ENCODE measurements at places on chromosomes 3 and 15. TPM values are rescaled to one million over a fixed set of nuclear protein-coding genes. Genes with fewer than 3 reads are reported as not detected.

DNA sequence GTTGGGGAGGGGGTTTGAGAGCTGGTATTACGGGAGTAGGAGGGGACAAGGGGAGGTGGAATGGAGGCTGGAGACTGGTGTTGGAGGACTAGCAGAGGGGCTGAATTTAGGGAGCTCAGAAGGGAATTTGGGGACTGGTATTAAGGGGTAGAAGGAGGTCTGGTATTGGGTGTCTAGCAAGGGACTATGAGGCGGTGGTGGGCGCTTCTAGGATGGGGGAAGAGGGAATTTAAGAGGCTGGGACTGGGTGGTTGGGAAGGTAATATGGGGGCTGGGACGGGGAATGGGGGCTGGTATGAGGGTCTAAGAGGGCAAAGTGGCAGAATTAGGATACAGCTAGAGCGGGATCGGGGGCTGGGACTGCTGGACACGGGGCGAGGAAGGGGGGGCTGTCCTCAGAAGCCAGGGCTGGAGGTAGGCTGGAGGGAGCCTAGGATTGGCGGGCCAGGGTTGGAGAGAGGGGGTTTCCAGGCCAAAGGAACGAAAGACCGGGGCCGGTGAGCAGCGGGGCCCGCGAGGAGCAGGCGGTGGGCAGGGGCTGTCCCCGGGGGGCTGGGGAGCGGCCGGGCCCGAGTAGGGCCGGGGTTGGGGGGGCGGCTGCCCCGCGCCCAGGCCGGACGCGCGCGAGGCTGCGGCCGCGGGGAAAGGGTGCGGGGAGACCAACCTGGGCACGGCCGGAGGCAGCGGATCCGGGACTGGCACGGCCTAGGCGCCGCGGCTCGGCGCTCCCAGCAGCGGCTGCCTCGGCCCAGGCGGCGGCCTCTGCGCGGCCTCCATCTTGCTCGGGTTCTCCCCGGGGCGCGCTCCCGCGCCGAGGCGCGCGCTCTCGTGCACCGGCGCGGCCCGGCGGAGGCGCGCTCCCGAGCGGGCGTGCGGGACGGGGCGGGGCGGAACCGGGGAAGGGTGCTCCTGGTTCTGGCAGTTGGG lies at the start of gene LHFPL4:
Gene LHFPL4 (minus strand): TSS at position 802 of the 927 bp plus-strand sequence. CDS start 1,143 bp downstream, outside the sequence.
- DNase-seq: no peak

DNA sequence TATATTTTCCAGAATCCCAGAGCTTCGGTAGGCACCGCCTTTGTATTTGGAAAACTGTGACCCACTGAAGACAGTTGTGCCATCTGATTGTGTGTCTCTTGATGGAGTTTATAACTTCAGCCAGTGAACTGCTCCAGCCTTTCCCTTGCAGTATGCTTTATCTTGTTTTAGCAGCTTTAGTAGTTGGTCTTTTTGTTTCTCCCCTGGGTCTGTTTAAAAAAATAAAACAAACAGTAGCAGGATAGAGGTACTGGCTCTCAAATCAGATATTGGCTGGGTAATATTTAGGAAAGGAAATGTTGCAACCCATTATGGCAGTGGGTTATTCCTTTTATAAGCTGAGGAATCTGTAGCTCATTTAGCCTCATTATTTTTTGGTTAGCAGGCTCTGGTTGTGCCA lies 151.5 kb upstream of the BFSP2 start:
- DNase-seq: no peak

DNA sequence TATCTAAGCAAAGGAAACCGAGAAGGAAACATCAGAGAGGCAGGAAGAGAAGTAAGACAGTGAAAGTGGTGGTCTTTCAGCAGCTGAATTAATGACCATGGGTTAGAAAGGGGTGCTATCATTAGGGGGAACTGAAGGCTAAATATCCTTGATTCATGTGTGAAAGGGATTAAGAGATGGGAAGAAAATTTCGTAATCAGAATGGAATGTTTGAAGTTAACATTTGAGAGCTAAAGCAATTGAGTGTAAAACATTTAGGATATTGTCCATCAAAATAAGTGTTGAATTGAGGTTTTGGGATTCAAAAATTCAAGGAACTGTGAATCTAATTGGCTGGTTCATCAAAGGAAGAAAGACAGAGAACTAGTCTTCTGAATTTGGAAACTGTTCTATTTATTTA lies 4.1 kb upstream of the ECT2 start:
- DNase-seq: no peak

DNA sequence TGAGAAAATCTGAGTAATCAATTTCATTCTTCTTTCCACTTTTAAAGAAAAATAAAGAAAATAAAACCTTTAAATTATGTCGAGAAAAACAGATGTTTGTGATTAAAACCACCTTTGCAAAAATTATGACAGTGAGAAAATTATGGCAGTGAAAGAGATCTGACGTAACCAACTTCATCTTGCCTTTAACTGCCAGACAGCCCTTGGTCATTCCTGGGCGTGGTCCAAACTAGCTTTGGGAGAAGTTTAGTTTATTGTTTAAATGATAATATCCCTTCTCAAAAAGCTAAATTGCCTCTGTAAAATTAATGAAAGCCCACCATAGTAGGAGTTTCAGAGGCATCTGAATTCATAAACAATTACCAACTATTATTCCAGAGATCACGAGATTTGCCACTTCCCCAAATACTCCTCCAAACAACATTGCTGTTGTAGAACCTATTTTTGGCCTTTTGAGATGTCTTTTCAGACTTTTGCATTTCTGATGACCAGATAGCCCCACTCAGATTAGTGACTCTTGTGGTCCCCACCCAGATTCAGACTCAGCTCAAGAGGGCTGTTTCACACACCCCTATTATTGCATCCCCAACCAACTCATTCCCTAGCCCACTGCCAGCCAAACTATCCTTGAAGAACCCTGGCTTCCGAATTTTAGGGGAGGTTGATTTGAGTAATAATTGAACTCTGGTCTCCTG lies 664.4 kb upstream of the CBLB start:
- no peak for DNase-seq

GRCh38 chr15:100881573-100882336 lies 2.1 kb downstream of the ALDH1A3 start:
- DNase-seq: no peak

GRCh38 chr3:148074946-148075345 lies 622.8 kb upstream of the AGTR1 start:
- no peak for DNase-seq

- DNase-seq: peak; percentile 46
These were observed 214.9 kb upstream of the ARRDC4 start for GRCh38 chr15:97745481-97746071.

- DNase-seq: no peak
These were observed 103.9 kb downstream of the SHQ1 start for GRCh38 chr3:72744330-72744729.

DNA sequence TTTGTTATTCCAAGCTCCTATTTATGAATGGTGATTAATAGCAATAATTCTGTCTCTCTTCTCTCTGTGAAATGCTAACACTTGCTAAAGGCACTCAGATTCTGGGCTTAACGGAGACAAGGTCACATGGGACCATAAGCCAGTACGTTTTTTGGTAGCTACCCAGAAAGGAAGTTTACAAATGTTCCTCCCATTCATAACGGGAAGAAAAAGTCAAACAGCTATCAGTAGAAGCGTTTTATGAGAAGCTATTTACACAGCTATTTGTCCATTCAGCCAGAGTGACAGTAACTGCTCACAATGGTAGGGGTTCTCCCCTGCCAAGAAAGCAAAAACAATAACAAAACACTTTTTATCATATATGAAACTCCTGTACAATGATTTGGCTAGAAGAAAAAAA lies 51.5 kb downstream of the ZMAT3 start:
- no peak for DNase-seq

DNA sequence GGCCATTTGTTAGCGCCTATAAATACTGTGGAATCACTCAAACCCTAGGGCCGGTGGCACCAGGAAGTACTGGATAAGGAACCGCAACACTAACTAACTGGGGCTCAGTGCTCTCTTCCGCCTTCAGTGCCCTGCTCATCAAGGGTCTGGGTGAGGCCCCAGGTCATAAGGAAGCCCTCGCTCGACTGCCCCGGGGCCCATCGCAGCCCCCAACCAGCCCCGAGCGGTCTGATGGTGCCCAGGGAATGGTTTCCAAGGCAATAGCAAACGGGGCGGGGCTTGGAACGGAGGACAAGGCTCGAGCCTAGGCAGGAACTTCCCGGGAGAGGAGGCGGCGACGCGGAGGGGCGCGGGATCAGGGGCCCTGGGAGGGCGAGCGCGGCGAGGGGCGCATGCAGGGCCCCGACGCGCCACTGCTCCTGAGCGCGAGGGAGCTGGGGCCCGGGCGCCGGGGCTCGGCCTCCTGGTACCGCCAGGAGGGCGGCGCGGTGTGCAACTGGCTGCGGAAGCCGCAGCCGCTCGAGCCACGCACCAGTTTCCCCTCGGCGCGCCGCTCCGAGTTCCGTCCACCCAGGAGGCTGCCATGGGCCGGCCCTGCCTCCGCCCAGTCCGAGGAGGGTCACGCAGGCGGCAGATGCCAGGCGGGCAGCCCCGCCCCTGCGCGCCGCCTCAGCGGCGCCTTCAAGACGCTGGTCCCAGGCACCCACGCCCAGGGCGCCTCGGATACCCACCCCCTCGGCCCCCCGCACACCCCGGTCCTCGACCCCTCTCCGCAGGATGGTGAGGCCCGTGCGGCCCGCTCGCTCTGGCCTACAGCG lies at the start of gene TTLL3:
Gene TTLL3 (plus strand): TSS at position 648 of the 818 bp plus-strand sequence. CDS start 400 bp downstream, outside the sequence.
- peak; percentile 54 for DNase-seq

- no peak for DNase-seq
These were observed 37.8 kb downstream of the MYL3 start for GRCh38 chr3:46825450-46825849.

DNA sequence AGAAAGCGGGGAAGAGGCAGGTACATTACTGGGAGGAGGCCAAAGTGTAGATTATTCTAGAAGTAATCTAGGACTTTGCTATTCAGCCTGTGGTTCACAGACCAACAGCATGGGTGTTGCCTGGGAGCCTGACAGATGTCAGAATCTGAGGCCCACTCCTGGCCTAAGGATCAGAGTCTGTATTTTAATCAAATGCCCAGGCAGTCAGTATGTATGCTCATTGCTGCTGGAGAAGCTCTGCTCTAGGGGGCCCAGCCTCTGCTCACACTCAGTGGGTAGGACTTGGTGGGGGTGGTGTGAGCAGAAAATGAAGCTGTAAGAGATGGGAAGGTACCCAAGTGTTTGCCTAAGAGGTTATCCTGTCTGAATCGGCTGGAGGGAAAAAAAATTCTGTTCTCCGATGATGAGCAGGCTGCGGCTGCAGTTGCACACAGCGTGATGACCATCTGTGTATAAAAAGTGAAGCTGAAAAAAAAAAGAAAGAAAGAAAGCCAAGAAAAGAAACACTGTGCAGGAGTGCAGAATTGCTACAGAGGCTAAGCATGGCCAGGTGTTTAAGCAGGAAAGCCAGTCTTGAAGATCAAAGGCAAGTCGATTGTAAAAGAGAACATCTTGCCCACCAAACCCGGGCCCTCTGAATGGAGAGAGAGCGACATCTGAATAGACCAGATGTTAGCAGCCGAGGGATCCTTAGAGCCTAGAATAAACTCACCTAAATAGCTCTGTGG lies 65.2 kb downstream of the EIF4E3 start:
- DNase-seq: no peak

DNA sequence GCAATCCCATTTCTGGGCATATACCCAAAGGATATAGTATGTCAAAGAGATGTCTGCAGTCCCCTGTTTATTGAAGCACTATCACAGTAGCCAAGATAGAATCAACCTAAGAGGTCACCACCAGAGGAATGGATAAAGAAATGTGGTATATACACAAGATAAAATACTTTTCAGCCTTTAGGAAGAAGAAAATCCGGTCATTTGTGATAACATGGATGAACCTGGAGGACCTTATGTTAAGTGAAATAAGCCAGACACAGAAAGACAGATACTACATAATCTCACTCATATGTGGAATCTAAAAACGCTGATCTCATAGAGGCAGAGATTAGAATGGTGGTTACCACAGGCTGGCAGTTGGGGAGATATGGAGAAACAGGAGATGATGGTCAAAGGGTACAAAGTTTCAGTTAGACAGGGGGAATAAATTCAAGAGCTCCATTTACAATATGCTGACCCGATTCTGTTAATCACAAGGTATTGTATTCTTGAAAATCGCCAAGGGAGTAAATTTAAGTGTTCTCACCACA lies 195.8 kb downstream of the MTHFS start:
- DNase-seq: no peak

- no peak for DNase-seq
These were observed 39.8 kb downstream of the SST start for GRCh38 chr3:187630404-187630803.

DNA sequence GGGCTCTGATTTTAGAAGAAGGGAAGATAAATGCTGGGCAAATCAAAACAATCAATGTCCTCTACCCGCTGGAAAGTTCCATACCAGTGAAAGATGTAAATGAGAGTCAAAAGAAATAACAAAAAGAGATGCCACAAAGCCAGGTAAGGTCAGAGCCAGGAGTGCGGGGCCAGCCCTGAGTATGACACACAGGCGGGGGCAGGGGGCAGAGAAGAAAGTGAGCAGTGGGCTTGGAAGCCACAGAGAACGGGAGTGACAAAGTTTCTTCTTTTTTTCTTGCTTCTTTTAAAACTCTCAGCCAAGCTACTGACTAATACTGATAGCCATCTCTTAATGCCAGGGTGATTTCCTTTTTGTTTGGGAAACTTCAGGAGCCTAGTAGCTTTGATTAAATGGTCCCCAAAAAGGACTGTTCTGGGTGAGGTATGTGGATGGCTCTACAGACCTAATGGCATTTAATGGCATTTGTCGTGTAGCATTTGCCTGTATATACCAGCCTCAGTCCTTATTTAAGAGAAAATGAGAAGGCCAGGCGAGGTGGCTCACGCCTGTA lies 23.1 kb upstream of the TSEN2 start:
- DNase-seq: no peak

GRCh38 chr15:30671309-30671708 lies 45.4 kb downstream of the ARHGAP11B start:
- DNase-seq: no peak

DNA sequence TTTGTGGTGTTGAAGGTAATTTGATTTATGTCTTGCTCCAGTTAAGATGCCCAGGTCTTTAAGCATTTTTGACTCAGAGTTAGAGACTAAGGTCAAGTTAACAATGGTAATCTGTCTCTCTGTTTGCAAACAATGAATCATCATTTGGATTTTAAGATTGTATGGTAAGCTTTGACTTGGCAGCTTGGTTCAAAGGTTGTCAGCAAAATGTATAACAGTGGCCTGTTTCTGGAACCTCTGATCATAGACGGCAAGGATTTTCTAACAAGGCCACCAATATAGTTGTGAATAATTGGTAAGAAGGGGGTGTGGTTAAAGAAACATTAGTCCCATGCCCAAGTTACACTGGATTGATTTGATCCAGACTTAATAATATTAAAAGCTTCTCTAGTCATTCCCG lies 775.2 kb upstream of the GOLIM4 start:
- DNase-seq: no peak

The STRC gene
- total RNA-seq: 0.52 TPM

The SEMA3F gene
- not detected for total RNA-seq

The LMAN1L gene
- 0.47 TPM for total RNA-seq

The STARD5 gene
- 5.3 TPM for total RNA-seq

The VPS39 gene
- 61.0 TPM for total RNA-seq

The MORC1 gene
- not detected for total RNA-seq
